ENCODE measurements at places on chromosomes 6 and 20.
A peak's percentile ranks its signal among the peaks of the same experiment; 100 is the strongest.

- H3K27me3 ChIP-seq = no peaks in the 10 kb centered on the region
- H3K27ac ChIP-seq = no peak overlapping the region
- H3K4me3 ChIP-seq = no peak overlapping the region
- H3K4me1 ChIP-seq = no peaks in the 10 kb centered on the region
- H3K36me3 ChIP-seq = peaks cover 25% of the 10 kb centered on the region
- no peak for DNase-seq
Observed at GRCh38 chr20:34997774-34998173, 42.1 kb downstream of the MYH7B start.

- H3K27me3 ChIP-seq = no peaks in the 10 kb centered on the region
- H3K27ac ChIP-seq = no peak overlapping the region
- H3K36me3 ChIP-seq = no peaks in the 10 kb centered on the region
- no peak for DNase-seq
Observed at GRCh38 chr6:121205569-121205968, 128.7 kb downstream of the TBC1D32 start.

- H3K4me1 ChIP-seq = no peaks in the 10 kb centered on the region
- H3K27ac ChIP-seq = no peak overlapping the region
- no peak for DNase-seq
- peaks cover 37% of the 10 kb centered on the region for H3K36me3 ChIP-seq
- no peaks in the 10 kb centered on the region for H3K27me3 ChIP-seq
- H3K4me3 ChIP-seq = no peak overlapping the region
Observed at GRCh38 chr20:38043512-38044300, 10.2 kb downstream of the RPRD1B start.

DNA sequence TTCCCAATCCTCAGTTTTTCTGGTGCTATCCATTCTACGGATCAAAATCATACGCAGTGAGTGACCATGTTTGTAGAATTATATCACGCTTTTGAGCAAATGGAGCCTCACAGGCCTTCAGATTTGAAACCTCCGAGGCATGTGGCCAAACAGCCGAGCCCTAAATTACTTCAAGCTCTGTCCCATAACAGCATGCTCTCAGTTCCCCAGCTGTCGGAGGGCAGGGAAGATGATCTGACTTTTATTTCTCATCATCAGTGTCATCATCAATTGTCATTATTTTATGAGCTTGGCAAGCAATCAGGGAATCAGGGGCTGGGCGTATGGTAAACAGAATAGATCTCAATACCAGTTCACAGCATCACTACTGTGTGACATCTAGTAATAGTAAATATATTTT lies 73.2 kb downstream of the PSMG4 start:
- no peaks in the 10 kb centered on the region for H3K36me3 ChIP-seq
- no peaks in the 10 kb centered on the region for H3K27me3 ChIP-seq
- no peak overlapping the region for H3K27ac ChIP-seq

- no peak overlapping the region for H3K27ac ChIP-seq
- H3K4me3 ChIP-seq = no peak overlapping the region
- H3K27me3 ChIP-seq = no peaks in the 10 kb centered on the region
- peaks cover 15% of the 10 kb centered on the region for H3K36me3 ChIP-seq
- DNase-seq = no peak
- peaks cover 57% of the 10 kb centered on the region for H3K4me1 ChIP-seq
Observed at GRCh38 chr20:1626528-1627199, 6.9 kb upstream of the SIRPB1 start.

DNA sequence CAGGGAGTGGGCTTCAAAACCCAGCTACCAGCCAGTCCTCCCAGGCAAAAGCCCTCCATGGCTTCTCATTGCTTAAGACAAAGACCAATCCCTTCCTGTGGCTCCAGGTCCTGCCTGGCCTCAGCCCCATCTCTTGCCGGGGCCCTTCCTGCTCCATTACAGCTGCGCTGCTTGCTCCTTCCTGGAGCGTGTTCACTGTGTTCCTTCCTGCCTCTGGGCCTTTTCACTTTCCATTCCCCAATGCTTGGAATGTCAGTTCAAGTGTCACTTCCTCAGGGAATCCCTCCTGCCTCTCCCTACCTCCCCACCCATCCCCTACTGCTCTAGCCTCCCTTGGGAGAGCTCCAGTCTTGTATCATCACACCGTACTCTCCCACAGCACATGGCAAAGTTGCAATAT lies 11.1 kb upstream of the ITPR3 start:
- no peak for DNase-seq
- no peaks in the 10 kb centered on the region for H3K27me3 ChIP-seq
- no peak overlapping the region for H3K4me3 ChIP-seq
- no peaks in the 10 kb centered on the region for H3K4me1 ChIP-seq
- H3K27ac ChIP-seq = no peak overlapping the region
- H3K36me3 ChIP-seq = no peaks in the 10 kb centered on the region

DNA sequence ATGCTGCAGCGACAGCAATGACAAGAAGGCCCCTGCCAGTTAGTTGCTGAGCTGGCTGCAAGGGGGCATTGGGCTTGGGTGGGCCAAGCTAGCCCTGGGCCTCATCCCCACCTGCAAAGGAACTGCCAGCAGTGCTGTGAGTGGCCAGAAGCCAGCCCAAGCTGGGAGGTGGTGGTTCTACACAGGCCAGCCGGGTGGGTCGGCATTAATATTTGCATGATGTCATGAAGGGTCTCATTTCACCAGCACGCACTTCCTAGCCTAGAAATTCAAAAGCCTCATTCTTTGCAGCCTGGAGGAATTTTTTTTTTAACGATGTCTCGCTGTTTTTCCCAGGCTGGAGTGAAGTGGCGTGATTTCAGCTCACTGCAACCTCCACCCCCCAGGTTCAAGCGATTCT lies 62.0 kb downstream of the IYD start:
- no peaks in the 10 kb centered on the region for H3K27me3 ChIP-seq
- no peak for DNase-seq
- H3K4me3 ChIP-seq = no peak overlapping the region
- H3K36me3 ChIP-seq = no peaks in the 10 kb centered on the region

DNA sequence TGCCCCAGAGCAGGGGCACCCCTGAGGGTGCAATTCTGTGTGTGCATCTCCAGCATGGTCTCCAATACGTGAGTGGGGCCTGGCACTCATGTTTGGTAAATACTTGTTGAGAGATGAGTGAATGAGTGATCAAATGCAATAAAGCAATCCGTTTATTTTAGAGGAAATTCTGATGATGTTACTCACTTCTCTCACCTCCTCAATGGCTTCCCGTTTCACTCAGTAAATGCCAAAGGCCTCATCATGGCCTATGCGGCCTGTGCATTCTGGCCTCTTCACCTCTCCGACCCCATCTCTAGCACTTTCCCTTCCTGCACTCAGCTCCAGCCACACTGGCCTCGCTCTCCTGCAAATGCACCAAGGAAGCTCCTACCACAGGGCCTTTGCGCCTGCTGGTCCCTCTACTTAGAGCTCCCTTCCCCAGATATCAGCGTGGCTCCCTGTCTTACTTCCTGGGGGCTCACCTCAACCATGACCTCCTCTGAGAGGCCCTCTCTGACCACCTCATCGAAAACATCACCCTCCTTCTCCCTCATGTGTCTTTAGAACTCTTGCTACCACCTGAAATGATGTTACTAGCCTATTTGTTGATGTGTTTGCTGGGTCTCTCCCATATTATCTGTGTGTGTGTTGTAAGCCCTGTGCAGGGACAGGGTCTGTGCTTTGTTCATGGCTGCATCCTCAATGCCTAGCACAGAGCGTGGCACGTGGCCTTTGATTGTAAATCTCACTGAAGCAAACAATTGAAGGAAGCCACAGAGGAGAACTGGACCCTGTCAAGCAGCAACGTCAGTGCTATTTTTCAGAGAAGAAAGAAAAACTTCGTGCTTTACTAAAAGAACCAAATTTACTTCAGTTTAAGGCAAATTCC lies 42.6 kb downstream of the RAB44 start:
- no peaks in the 10 kb centered on the region for H3K36me3 ChIP-seq
- H3K27me3 ChIP-seq = no peaks in the 10 kb centered on the region
- no peak overlapping the region for H3K4me3 ChIP-seq
- peaks cover 26% of the 10 kb centered on the region for H3K4me1 ChIP-seq

DNA sequence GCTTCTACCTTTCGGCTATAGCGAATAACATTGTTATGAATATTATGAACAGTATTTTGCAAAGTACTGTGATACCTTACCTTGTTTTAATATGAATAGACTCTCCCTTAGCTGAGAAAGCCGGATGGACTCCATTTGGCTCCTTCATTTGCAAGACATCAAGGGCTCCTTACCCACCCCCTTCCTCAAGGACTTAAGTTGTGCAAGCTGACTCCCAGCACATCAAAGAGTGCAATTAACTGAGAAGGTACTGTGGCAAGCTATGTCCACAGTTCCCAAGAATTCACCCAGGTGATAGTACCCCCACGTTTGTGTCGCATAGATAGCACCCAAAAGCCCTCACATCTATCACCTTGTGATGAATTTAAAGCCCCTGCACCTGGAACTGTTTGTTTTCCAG lies 11.2 kb downstream of the CST5 start:
- H3K27me3 ChIP-seq = no peaks in the 10 kb centered on the region
- H3K4me3 ChIP-seq = no peak overlapping the region
- no peak for DNase-seq
- H3K4me1 ChIP-seq = no peaks in the 10 kb centered on the region
- no peak overlapping the region for H3K27ac ChIP-seq
- H3K36me3 ChIP-seq = no peaks in the 10 kb centered on the region

GRCh38 chr6:13965582-13966127 lies 40.9 kb downstream of the RNF182 start:
- H3K27me3 ChIP-seq = no peaks in the 10 kb centered on the region
- H3K4me3 ChIP-seq = no peak overlapping the region
- no peaks in the 10 kb centered on the region for H3K36me3 ChIP-seq
- no peak for DNase-seq

GRCh38 chr20:38715646-38716045 lies 8.6 kb upstream of the SLC32A1 start:
- no peaks in the 10 kb centered on the region for H3K4me1 ChIP-seq
- H3K36me3 ChIP-seq = no peaks in the 10 kb centered on the region

DNA sequence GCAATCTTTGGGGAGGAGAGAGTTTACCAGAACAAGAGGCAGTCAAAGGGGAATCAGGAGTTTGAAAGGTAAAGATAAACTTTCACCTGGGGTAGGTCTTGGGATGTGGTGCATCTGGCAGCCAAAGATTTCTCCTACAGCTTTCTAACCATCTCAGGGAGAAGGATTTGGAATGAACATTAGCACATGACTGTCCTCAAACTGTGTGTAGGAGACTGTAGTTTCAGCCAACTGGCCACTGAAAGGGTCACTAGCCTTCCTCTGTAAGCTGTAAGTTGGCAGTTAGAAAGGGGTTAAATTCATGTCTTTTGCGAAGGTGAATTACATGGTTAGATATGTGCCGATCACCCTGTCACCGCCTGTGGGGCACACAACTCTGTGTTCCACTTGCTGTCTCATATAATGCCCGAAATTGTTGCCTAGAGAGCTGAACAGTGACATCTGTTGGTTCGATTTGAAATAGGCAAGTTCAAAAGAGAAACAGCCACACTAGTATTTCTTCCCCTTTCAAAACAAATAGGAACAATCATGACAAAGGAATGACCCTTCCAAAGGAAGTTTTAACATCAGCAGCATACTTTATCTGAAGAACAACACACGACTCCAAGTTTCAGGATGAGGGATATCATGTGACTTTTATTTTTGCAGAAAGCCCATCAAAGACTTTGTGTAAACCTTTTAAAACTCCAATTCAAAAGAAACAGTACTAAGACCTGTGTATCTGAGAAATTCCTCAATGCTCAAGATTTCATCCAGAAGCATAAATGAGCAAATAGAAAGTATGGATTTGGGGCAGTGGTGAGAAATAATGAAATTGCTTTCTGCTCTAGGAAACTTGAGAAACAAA lies 1.1 kb upstream of the OPN5 start:
- H3K27me3 ChIP-seq = no peaks in the 10 kb centered on the region
- H3K27ac ChIP-seq = no peak overlapping the region
- no peak overlapping the region for H3K4me3 ChIP-seq
- peak; percentile 47 for DNase-seq
- H3K4me1 ChIP-seq = peaks cover 4% of the 10 kb centered on the region

DNA sequence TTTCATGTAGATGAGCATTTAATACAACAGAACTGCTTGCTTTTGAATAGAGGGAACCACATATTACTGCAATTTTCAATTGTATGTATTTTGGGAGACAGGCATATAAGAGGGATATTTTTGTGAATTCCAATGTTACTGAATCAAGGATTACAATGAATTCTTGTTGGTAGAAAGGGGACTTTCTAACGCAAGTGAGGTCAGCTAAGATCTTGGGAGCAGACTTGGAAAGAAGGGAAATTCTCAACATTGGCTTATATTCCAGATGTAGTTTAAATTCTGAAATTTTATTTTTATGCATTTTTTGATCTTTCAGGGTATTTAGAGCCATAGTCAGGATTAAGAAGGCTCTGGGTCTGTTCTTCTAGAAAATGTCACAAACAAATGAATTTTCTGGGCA lies 43.3 kb upstream of the CTAGE9 start:
- H3K4me1 ChIP-seq = no peaks in the 10 kb centered on the region
- H3K36me3 ChIP-seq = no peaks in the 10 kb centered on the region
- H3K4me3 ChIP-seq = no peak overlapping the region
- H3K27me3 ChIP-seq = no peaks in the 10 kb centered on the region

DNA sequence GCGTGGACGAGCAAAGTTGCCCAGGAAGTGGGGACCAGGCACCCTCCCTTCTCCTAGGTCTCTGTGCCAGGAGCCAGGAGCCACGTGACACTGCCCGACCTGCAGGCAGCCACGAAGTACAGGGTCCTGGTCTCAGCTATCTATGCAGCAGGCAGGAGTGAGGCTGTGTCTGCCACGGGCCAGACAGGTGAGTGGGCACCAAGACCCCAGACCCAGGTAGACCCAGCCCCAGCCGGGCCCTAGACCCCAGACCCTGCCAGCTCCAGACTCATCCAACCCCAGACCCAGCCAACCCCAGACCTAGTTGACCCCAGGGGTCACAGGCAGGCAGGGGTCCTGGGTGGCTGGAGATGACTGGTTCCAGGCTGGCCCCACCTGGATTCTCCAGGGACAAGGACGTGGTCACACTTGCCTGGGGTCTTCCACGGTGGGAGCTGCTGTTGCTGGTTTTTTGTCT lies 21.1 kb downstream of the COL20A1 start:
- no peak overlapping the region for H3K27ac ChIP-seq
- no peaks in the 10 kb centered on the region for H3K36me3 ChIP-seq
- DNase-seq = no peak
- no peak overlapping the region for H3K4me3 ChIP-seq
- H3K27me3 ChIP-seq = no peaks in the 10 kb centered on the region
- no peaks in the 10 kb centered on the region for H3K4me1 ChIP-seq

- H3K27me3 ChIP-seq = no peaks in the 10 kb centered on the region
- no peak for DNase-seq
- H3K4me3 ChIP-seq = no peak overlapping the region
Observed at GRCh38 chr6:42368181-42368580, 83.5 kb downstream of the TRERF1 start.

Data from CD4-positive, alpha-beta memory T cell (primary cell).